Activated T-helper 1 cell treated with Interleukin-2 at 50 U/mL for 16 hours (primary cell): ENCODE measurements at places on chromosomes 5 and 9.

DNA sequence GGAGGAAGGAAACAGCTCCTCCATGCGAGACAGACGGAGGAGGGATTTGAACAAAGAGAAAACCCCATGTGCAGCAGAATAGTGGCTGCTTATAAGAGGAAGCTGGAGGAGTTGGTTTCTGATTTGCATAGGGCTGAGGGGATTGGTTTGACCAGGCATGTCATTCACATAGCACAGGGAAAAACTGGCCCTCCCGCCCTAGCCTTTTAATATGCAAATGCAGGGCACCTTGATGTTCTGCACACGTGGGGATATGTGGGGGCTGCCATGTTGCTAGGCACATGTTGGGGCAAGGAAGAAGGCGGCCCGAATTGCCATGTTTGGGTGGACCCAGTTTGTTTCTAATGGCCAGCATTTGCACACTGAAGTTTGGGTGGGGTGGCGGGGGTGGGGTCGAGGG lies 42.2 kb downstream of the OSMR start:
- DNase-seq = no peak

GRCh38 chr5:135218486-135218755 lies 180.6 kb downstream of the MACROH2A1 start:
- DNase-seq = no peak

GRCh38 chr5:38809388-38810359 lies 36.1 kb upstream of the OSMR start:
- no peak for DNase-seq

DNA sequence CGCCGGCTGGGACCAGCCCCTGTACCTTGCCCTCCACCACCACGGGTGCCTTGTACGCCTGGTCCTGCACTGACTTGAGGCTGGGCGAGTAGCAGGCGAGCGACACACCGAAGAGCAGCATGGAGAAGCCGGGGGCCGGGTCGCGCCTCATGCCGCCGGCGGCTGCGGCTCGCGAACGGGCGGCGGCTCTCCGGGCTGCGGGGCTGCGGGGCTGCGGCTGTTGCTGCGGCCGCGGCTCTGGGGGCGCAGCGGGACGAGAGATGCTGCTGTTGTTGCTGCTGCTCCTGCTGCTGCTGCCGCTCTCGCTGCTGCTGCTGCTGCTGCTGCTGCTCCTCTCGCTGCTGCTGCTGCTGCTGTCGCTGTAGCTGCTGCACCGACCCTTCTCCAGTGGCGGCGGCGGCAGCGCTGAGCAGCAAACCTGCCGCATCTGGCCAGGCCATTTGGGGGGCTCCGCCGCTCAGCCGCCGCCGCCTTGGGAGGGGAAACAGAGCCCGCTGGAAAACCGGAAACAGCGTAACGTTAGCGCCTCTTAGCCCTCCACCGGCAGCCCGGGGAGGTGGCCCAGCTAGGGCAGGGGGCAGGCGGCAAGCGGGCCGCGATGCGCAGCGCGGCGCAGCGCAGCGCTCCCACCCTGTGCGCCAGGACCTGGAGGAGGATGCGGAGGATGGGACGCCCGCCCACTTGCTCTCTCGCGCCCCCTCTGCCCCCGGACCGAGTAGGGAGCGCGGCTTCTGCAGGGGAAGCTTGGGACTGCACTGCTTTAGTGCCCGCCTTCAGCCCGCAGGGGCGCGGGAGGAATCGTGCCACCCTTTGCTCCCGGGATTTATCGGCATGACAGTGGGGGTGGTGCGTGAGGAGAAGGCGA lies at the start of gene NRG2:
Gene NRG2 (minus strand): TSS at position 657 of the 865 bp plus-strand sequence.
- peak; percentile 35 for DNase-seq

DNA sequence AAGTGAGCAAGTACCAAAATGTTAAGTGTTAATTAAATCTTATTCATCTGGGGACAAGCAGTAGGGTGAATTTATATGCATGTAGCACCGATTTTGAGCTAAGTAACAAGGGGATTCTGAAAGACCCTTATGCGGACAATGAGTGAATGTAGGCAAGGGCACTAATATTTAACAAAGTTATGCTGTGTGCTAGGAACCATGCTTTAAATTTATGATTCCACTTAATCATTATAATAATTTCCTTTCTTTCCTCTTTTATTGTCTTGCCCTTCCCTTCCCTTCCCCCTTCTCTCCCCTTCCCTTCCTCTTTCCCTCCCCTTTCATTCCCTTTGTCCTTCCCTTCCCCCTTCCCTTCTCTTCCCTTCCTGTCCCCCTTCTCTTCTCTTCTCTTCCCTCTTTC lies 25.7 kb upstream of the TNC start:
- no peak for DNase-seq

GRCh38 chr9:84759300-84759750 lies 89.8 kb downstream of the NTRK2 start:
- no peak for DNase-seq

- no peak for DNase-seq
These were observed 88.1 kb downstream of the LPAR1 start for GRCh38 chr9:110950041-110950645.

DNA sequence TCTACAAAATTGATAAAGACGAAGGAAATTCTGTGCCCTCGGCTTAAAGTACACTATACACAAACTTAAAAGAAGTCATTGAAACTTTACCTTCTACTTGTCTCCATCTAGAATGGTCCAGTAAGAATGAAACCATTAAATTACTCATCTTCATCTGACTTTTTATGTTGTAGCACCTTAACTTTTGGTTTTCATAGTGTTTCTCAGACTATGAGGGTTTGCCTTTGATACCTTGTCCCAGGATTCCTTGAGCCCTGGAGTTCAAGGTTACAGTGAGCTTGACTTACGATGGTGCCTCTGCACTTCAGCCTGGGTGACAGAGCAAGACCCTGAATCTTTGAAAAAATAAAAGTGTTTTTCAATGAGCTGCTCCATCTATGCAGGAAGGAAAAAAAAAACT lies 132.2 kb downstream of the CDC42SE2 start:
- DNase-seq = no peak

DNA sequence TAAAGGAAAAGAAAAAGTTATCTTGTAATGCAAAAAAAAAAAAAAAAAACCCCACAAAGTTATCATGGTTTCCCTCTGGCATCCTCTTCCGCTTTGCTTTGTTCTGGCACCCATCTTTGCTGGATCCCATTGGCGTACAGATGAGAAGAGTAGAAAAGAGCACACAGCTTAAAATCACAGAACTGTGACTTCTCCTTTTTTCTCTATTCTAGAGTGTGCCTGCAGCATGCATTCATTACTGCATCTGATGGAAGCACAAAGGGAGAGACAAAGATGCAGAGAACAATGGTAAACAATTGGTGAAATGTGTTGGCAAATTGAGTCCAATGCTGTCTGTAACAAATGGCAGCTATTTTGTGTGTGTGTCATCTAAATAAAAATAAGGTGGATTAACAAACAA lies 440.8 kb upstream of the PIK3R1 start:
- no peak for DNase-seq

DNA sequence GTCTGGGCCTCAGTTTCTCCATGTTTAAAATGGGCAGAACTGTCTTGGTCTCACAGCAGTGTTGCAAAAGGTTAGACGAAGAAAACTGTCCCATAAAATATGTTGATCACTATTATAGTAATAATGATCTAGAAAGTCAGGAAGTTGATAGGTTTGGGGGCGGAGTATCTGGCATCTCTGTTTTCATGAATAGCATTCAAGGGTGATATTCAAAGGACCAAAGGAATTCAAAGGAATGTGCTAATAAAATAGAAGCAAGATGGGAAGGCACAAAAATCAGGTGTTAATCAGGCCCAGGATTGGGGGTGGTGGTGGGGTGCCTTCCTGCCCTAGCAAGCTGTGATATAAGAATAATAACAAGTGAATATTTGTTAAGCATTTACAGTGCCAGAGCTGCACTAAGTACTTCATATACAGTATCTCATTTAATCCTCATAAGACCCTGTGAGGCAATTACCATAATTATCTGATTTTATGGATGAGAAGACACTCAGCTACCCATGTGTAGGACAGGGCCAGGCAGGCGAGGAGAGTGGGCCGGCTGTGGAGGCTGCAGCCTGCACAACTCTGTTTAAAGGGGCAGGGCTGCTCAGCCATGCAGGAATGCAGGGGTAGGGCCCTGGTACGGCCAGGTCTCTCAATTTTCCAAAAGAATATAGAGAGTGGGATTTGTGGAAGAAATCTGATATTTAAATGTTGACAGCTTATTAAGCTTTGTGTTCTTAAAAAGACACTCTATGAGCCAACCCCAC lies 142.0 kb upstream of the PANK3 start:
- no peak for DNase-seq

GRCh38 chr9:19598722-19599121 lies 189.9 kb downstream of the ACER2 start:
- no peak for DNase-seq

- no peak for DNase-seq
These were observed 43.6 kb downstream of the JADE2 start for GRCh38 chr5:134568761-134569695.

- DNase-seq = no peak
These were observed 167.3 kb upstream of the FST start for GRCh38 chr5:53313145-53313544.

DNA sequence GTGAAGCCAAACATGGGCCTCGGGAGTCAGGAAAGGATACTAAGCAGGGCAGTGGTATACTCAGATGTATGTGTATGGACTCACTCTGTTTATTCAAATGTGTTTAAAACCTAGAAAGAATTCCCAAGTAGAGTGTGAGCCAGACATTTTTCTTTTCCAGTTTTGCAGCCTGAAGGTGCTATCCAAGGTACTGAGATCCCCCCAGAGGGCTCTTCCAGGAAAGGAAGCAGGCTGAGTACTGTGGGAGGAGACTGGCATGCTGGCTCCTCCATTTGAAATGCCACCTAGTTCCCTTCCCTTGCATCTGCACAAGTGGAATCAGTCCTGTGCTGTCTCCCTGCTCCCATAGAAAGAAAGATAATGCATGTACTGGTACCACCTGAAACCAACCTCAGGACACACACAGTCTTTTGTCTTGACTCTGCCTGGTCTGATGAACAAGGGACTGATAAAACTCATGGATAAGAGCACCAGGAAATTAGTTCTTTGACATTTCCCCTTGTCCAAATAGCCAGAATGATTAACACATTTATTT lies 85.9 kb downstream of the HRH2 start:
- no peak for DNase-seq

GRCh38 chr9:109568568-109569210 lies 70.6 kb upstream of the PTPN3 start:
- DNase-seq = no peak

- no peak for DNase-seq
These were observed 14.0 kb downstream of the GGTA1 start for GRCh38 chr9:121485623-121486022.

DNA sequence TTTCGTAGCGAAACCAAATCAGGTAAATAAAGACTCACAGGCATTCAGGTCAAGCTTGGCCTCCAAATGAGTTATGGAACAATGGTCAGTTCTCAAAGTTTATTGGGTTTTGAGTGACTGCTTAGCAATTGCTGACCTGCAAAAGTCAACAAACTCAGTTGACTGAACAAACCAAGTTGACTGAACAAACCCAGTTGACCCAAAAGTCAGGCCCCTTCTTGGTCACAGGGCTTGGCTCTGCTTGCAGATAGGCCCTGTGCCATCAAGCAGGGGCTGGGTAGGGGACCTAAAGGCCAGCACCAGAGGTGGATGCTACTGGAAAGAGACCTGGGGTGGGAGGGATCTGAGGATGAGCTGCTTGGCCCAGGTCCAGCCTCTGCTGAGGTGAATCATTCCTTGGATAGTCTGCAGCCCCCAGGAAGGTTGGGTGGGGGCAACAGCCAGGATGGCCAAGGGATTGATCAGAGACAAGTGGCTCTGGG lies 64.6 kb downstream of the GADD45G start:
- DNase-seq = no peak

GRCh38 chr5:55591686-55592085 lies 56.9 kb upstream of the PLPP1 start:
- DNase-seq = no peak

GRCh38 chr5:82738681-82739269 lies 338.4 kb downstream of the TMEM167A start:
- DNase-seq = no peak

DNA sequence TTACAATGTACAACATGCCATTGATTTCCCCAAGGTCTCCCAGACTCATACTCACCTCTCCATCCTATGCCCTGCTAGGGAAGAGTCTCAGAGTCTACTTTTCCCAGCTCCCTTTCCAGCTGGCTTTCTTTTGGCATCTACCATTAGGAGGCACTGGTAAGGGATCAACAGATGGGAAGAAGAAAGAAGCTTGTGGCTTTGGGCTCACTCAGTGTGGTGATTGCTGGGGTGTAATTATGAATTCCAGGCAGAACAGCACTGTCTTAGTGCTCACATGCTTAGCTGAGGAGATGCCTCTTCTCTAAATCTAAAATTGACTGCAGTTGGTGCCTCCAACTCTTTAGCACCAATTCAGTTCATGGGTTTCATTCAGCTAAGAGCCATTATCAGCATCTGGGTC lies 330.0 kb downstream of the PSAT1 start:
- no peak for DNase-seq
